ENCODE measurements at places on chromosomes 11 and 22.

GRCh38 chr22:38028344-38029130, 28.7 kb upstream of the PICK1 start:
- DNase-seq = no peak

- no peak for DNase-seq
Observed at GRCh38 chr11:75498556-75499255, 27.0 kb downstream of the GDPD5 start.

DNA sequence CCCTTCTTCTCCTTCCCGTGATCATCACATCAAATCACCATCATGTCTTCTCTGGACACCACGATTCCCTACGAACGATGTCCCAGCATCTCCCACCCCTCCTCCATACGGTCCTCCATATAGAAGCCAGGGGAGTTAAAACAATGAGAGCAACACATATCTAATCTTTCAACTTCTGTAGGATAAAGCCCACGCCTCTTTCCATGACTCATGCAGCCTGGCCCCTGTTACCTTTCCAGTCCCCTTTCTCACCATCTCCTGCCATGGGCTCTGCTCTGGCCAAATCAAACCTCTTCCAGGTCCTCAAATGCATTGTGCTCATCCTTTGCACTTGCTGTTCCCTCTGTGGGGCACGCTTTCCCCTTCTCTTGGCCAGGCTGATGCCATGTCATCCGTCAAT, 23.6 kb downstream of the RPS6KA4 start:
- DNase-seq = no peak

- DNase-seq = no peak
Observed at GRCh38 chr11:74267014-74267413, 44.4 kb downstream of the P4HA3 start.

DNA sequence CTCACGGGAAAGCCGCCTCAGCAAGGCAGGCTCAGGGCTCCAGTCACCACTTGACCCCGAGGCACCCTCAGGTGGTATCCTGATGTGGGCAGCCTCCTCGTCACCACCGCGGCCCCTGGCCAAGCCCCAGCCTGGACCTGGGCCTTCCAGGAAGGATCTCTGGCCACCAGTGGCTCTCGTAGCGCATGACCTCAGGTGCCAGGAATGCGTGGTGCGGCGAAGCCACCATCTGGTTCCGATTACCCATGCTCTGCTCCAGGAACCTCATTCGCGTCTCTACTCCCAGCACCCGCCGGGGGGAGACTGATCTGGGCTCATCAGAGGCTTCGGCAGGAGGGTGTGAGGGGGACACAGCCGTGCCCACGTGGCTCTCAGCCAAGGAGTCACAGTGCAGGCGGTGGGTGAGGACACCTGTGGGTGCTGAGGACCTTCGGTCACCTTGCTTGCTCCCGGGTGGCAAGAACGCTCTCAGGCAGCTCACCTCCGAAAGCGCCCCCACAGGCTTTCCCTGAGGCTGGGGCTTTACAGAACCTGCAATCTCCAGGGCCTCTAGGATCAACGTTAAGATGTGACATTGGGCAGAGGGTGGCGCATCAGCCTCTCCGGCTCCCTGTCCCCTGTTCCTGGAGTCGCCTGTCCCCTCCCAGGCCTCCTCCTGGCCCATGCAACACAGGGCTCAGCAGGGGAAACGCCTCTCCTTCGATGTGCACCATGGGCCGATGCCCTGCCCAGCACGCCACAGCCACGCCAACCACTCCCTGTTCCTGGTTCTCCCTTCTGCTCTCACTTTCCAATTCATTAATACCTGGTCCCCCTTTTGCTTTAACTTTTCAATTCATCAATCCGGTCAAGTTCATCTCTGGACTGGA, 39.0 kb downstream of the TBX1 start:
- DNase-seq = no peak

GRCh38 chr11:75204012-75204674, 36.4 kb upstream of the TPBGL start:
- DNase-seq = no peak

DNA sequence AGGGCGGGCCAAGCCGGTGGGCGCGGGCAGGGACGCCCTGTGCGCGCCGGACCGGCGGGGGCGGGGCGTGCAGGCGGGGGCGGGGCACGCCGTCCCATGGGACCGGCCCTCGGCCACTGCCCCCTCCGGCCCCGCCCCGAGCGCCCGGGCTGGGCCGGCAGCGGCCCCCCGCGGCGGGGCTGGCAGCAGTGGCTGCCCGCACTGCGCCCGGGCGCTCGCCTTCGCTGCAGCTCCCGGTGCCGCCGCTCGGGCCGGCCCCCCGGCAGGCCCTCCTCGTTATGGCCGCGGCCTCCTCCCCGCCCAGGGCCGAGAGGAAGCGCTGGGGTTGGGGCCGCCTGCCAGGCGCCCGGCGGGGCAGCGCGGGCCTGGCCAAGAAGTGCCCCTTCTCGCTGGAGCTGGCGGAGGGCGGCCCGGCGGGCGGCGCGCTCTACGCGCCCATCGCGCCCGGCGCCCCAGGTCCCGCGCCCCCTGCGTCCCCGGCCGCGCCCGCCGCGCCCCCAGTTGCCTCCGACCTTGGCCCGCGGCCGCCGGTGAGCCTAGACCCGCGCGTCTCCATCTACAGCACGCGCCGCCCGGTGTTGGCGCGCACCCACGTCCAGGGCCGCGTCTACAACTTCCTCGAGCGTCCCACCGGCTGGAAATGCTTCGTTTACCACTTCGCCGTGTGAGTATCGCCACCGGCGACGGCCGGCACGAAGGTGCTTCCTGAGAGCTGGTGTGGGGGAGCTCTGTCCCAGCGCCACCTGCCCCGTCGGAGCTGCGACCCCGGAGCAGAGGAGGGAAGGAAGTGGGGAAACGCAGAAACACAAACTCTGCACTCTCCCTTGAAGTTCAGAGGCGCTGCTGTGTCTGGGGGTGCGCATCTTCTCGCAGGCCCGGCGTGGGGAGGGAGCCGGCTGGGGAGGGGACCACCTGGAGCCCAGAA, at the start of gene KCNQ1:
Gene KCNQ1, plus strand, starts transcription at position 188 of the 925 bp plus-strand sequence. Its CDS starts 91 bp downstream, at position 279.
- peak; percentile 74 for DNase-seq

DNA sequence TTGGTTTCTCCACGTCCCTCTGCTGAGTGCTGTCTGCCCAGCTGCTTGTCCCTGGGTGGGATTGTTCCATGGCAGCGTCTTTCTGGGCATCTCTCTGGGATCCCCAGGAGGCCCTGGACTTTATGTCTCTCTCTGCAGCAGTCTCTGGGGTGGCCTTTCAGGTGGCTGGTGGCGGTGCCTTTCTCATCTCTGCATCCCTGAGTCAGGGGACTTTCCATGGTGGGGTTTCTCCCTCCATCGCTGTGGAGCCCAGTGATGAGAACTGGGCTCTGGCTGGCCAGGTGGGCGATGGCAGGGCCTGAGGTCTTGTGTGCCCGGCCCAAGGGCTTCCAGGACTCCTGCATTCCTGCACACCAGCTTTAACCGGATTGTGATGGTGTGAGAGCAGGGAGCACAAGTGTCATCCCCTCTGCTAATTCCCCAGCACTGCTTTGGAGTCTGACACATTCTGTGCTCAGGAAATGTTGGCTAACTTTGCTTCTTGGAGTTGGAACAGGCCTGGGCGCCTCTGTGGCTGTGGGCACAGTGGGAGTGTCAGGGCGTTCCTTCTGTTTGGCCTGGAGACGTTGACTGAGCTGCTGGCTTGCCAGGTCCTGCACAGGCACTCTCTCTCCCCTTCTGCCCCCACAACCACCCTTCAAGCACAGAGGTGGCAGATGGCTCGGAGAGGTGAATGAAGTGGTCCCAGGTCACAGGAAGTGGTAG, 27.9 kb downstream of the FAM83F start:
- no peak for DNase-seq

Measured in activated CD8-positive, alpha-beta memory T cell treated with anti-CD3 and anti-CD28 coated beads for 24 hours (primary cell).